ENCODE measurements at places on chromosomes 6 and 20.

DNA sequence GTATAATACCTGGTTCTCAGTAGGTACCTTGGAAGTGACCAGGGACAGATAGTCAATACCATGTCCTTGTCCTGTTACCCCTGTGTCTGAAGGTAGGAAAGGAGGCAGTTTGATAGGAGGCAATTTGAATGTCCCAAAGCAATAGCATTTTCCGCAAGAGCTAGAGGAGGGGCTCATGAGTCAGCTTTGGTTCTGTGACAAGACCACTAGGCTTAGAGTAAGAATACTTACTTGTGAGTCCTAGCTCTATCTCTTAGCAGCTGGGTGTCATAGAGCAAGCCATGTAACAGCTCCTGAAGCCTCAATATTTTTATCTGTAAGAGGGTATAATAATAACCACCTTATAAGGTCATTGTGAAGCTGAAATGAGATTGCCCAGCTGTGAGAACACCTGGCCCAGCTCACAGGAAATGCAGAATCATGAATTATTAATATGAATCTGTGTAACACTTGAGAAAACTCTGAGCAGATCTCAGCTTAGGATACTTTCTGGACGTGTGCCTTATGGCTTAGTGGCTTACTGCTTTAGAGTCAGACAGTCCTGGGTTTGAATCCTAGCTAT lies 58.6 kb downstream of the DAAM2 start:
- DNase-seq = no peak

GRCh38 chr20:33211817-33212424 lies 5.2 kb upstream of the BPIFA3 start:
- no peak for DNase-seq

- DNase-seq = no peak
Observed at GRCh38 chr6:145886228-145886956, 71.8 kb upstream of the FBXO30 start.

GRCh38 chr20:9628589-9628988 lies 114.2 kb downstream of the LAMP5 start:
- no peak for DNase-seq

DNA sequence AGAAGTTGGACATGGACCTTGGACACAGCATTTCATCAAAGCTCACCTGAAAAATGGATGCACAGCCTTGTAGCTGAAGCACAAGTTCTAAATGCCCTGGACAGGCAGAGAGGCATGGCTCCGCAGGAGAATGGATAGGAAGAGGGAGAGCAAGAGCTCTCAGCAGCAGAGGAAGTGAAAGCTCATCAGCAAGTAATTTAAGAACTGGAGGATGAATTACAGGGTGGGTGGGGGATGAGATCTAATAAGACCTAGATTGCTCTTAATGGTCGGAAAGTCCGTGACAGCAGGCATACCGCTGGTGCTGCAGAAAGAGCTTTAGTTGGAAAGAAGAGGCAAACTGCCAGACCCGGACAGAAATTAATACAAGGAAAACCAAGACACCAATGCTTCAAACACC lies 37.3 kb upstream of the SAYSD1 start:
- no peak for DNase-seq

Data from stimulated activated CD4-positive, alpha-beta T cell treated with anti-CD3 and anti-CD28 coated beads, Interleukin-1b, Interleukin-23, amount 100 ng/mL, for 1 hour (primary cell).